HCEC 1CT (cell line): ENCODE measurements at places on chromosomes 16 and 17.

GRCh38 chr16:83968306-83968851 is 335 bp downstream of the NECAB2 start:
- no peak for DNase-seq

DNA sequence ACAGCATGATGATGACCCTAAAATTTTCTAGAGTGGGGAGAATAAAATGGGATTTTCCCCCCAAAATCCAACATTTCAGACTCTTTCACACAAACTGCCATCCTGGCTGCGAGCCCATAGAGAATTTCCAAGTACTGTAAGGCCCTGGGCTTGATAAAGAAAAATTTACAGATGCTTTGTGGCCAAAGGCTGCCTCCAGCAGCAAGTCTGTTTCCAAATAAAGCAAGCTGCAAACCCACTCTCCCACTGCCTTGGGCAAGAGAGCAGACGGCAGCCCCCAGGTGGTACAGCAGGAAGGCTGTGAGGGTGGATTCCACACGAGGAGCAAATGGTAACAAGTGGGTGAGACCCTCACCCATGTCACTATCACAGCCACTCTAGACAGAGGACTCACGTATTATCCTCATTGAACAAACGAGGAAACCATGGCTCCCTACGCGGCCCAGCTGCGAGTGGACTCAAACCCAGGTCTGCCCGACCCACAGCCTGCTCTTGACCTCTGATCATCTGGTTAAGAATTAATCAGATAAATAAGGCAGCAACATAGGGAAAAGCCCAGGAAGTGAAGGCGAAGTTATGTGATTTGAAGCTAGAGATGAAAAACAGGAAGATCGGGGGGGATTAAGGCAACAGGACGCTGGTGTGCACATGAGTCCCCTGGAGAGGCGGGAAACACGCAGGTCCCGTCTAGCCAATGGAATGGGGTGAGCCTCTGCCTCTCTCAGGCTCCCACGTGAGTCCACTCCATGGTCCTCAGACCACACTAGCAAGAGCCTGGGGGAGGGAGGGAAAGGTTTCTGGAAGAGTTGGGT is 37.4 kb downstream of the AXIN2 start:
- no peak for DNase-seq

- DNase-seq, result no peak
Observed at GRCh38 chr17:57707892-57708291, 37.2 kb downstream of the CCDC182 start.

- peak; percentile 66 for DNase-seq
Observed at GRCh38 chr16:24853830-24854229, 8.1 kb downstream of the SLC5A11 start.

GRCh38 chr17:81336930-81337325 is 41.8 kb upstream of the SLC38A10 start:
- DNase-seq, result no peak

DNA sequence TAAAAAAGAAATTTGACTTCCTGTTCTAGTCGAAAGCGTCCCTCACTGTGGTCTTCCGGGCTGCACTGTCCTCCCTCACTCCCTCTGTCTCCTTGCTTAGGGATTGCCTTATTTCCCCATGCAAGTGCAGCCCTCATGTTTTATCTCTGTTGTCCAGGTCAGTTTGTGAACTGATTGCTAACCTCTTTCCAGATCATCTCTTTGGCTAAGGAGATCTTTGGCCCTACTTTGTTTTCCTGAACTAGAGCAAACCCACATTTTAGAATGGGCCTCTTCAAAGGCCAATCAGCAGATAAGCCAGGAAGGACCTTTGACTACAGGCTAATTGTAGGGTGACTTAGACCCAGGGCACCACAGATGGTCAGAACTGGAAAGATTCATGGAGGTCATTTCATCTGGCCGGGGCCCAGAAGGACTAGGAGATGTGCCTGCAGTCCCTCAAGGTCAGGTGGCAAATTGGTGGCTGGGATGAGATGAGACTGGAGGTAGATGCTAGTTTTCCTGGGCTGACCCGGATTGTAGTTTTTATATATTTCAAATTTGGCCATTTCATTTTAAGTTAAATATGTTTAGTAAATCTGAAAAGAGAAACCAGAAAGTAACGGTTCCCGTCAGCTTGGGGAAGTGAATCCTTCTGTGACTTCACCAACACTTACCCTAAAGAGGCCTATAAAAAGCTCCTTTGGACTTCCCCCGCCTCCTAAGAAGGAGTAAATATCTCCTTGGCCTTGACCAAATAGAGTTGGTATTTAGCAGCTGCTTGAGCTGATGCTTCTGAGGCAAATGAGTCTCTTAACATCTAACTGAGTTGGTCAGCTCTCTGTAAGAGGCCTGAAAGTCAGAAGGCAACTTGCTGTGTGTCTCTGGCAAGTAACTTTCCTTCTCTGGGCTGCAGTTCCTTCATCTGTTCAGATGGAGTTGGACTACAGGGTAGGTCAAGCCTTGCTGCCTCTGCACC is 6.2 kb upstream of the SLC25A19 start:
- DNase-seq, result no peak

GRCh38 chr17:31788956-31789355 is 70.1 kb downstream of the COPRS start:
- DNase-seq, result peak; percentile 70

- DNase-seq, result no peak
Observed at GRCh38 chr16:84024854-84025253, 17.7 kb downstream of the SLC38A8 start.

DNA sequence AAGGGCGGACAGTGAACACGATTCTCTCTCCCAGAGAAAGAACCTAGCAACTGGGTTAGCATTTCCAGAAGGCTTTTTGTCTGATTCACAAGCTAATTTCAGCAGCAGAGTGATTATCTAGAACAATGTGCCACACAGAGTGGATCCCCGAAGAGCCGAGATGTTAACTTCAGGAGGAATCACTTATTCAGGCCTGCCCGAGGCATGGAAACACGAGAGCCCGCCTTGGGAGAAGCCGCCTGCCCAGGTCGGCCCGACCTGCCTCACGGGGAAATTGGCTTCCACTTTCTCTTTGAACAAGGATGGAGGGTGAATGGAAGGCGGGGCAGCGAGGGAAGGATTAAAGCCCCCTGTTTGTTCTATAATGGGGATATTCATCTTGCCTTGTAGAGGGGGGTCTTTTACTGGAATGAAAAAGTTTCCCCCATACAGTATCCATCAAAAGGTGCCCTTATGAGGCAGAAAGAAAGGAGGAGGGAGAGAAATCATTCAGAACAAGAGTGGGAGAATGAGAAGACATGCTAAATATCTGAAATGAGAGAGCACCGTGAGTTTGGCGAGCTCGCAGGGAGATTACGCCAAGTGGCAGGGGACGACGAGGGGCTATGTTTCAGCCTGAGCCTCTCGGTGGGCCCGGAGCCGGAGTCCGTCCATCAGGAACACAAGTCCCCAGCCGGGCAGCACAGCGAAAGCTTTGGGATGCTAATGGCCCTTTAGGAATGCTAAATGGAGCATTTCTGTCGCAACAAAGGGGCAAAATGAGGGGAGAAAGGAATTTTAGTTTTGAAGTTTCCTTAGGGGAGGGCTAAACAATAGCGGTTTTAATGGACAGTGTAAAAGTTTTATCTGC is 33.0 kb downstream of the NTN1 start:
- no peak for DNase-seq

DNA sequence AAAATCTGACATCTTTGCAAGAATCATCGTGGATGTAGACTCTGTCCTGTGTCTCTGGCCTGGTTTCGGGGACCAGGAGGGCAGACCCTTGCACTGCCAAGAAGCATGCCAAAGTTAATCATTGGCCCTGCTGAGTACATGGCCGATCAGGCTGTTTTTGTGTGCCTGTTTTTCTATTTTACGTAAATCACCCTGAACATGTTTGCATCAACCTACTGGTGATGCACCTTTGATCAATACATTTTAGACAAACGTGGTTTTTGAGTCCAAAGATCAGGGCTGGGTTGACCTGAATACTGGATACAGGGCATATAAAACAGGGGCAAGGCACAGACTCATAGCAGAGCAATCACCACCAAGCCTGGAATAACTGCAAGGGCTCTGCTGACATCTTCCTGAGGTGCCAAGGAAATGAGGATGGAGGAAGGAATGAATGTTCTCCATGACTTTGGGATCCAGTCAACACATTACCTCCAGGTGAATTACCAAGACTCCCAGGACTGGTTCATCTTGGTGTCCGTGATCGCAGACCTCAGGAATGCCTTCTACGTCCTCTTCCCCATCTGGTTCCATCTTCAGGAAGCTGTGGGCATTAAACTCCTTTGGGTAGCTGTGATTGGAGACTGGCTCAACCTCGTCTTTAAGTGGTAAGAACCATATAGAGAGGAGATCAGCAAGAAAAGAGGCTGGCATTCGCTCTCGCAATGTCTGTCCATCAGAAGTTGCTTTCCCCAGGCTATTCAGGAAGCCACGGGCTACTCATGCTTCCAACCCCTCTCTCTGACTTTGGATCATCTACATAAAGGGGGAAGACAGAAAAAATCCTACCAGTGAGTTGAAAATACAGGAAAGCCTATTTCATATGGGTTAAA is at the start of gene G6PC1:
G6PC1 (plus strand) TSS at position 340 of the 872 bp plus-strand sequence; CDS start at position 418, 78 bp downstream.
- no peak for DNase-seq

- DNase-seq, result no peak
Observed at GRCh38 chr17:57456622-57457021, 200.3 kb downstream of the MSI2 start.

DNA sequence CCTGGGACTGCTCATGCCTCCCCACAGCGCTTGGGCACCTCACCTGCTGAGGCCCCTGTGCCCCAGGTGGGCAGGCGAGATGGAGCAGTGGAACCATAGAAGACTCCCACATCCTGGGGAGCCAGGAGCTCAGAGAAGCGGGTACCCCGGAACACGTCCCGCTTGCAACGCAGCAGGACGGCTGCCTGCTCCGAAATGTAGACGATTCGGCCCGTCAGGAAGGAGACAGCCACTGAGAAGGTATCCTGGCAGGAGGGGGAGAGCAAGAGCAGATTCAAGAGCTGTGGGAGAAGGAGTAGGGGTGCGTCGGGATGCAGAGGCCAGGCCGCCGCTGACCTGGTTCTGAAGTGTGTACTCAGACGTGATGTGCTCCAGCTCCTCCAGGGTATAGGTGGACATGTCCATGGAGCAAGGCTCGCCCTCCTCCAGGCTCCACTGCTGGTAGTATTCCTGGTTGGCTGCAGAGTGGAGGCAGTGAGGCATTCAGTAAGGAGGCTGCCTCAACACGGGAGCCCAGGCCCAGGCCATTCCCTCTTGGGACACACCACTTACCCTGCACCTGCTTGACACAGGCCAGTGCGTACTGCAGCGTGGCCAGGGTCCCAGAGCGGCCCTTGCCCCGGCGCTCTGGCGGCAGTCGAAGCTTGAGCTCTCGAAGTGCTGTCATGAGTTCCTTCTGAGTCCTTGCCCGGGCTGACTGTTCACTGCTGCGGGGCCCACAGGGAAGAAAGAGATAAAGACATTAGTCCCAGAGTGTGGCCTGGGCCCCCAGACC is 2.6 kb downstream of the PER1 start:
- DNase-seq, result no peak

DNA sequence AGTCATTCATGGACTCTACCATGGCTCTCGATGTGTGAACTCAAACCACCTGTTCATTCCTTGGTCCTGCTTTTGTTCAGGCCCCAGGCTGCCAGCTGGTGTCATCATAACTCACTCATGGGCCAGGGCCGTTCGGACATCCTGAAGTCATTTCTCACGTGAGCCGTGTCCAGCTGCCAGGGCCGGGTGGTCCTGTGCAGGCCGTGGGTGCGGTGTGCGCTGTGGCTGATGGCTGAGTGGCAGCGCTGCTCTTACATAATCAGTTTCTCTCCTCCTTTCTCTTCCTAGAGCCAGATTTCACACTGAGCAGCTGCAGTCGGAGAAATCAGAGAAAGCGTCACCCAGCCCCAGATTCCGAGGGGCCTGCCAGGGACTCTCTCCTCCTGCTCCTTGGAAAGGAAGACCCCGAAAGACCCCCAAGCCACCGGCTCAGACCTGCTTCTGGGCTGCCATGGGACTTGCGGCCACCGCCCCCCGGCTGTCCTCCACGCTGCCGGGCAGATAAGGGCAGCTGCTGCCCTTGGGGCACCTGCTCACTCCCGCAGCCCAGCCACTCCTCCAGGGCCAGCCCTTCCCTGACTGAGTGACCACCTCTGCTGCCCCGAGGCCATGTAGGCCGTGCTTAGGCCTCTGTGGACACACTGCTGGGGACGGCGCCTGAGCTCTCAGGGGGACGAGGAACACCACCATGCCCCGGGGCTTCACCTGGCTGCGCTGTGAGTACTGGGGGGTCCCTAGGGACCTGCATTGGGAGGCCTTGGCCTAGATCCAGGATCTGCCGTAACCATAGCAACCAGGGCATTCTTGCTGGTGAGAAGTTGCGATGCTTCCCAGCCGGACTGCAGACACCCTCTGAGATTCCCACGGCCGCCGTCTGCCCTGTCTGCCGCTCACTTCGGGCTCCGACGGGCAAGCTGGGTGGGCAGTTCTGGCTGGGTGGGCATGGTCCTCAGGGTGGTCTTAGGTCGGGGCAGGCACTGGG is at the start of gene IL34:
IL34 (plus strand) TSS at position 300 of the 982 bp plus-strand sequence; CDS start at position 689, 389 bp downstream.
- no peak for DNase-seq

DNA sequence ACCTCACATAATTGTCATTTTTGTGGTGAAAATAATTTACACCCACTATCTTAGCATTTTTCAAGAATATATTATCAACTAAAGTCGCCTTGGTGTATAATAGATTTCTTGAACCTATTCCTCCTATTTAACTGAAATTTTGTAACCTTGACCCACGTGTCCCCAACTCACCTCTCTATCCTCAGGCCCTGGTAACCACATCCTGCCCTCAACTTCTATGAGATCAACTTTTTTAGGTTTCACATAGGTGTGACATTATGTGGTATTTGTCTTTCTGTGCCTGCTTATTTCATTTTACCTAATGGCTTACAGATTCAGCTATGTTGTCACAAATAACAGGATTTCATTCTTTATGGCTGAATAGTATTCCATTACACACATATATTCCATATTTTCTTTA is 73.0 kb upstream of the CNTNAP4 start:
- no peak for DNase-seq

DNA sequence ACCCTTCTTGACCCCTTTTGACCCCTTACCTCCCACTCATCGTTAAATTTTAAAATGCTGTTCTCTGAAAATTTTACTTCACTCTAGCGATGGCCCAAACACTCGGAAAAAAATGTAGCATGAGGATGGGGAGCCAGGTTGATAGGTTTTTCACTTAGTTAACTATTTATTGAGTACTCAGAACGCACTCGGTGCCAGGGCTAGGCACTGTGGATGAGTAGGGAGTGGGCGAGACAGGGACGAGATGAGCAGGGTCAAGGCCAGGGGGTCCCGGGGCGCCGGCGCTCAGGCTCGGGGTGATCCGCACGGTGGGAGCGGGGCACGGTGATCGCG is 392 bp downstream of the ZSCAN32 start:
- DNase-seq, result no peak
